ENCODE measurements at places on chromosomes 1 and 21. TPM values are rescaled to one million over a fixed set of nuclear protein-coding genes. Genes with fewer than 3 reads are reported as not detected.

FAM151A gene
- 1.5 TPM for total RNA-seq

ZMYND12 gene
- 1.4 TPM for total RNA-seq

RPTN gene
- not detected for total RNA-seq

YBEY gene
- 18.6 TPM for total RNA-seq

SH3BGR gene
- total RNA-seq = 159 TPM

FAM72B gene
- total RNA-seq = 0.43 TPM

DNA sequence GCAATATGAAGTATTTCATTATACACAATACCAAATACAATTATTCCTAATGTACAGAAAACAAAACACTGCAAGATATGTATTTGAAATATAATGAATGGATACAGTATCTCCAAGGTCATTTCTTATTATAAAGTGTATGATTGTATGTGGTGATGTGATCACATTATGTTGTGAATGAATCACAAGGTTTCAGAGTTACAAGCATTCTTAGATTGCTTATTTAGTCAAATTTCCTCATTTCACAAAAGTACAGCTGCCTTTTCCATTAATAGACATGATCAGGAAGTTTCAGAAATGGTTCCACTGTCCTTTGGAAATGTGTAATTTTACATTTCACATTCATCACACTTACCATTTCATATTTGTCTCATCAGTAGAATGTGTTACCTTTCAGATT lies 28.3 kb upstream of the NEK7 start:
- no peak for DNase-seq

DNA sequence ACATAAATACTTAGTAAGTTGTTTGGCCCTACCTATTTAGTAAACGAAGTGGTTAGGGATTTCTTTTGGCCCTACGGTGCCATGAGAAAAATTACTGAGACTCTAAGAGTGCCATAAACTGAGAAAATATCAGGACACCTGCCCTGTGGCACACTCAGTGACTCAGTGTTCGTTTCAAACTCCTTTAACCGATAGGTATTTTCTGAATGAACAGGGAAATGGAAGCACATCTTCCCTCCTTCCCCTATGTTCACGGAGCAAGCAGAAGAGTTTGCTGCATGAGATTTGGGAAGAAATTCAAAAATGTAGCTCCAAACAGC lies 134.2 kb downstream of the KAZN start:
- DNase-seq = no peak

- DNase-seq = no peak
These were observed 58.9 kb upstream of the POU2F1 start for GRCh38 chr1:167161762-167162161.

- DNase-seq = no peak
These were observed 361.6 kb upstream of the PLD5 start for GRCh38 chr1:242886137-242886536.

GRCh38 chr1:232767305-232768074 lies 37.7 kb upstream of the MAP10 start:
- no peak for DNase-seq

DNA sequence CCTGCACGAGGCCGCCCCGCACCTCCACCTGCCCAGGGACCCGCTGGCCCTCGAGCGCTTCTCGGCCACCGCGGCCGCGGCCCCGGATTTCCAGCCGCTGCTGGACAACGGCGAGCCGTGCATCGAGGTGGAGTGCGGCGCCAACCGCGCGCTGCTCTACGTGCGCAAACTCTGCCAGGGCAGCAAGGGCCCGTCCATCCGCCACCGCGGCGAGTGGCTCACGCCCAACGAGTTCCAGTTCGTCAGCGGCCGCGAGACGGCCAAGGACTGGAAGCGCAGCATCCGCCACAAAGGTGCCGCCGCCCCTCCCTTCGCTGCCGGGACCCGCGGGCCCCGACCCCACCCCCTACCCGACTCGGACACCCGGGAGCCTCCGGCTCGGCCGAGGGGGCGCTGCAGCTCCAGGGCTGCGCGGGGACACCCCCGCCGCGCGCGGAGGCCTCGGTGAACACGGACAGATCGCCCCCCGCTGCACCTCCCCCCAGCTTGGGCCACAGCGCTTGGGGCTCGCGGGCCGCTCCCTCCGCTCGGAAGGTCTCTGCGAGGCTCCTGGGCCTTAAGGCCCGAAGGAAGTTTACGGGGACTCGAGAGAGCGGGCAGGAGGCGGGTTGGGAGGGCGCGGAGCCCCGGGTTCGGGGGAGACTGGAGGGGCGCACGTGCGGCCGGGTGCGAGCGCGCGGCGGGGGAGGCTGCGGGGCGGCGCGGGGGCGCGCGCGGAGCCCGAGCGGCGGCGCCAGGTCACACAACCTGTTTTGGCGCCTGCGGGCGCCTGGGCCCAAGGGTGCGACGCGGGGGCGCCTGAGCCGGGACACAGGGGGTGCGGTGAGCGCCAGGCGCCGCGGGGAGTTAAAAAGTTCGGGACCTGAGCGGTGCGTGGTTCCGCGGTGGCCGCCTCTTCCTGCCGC lies 1.2 kb downstream of the SAMD11 start:
- no peak for DNase-seq

DNA sequence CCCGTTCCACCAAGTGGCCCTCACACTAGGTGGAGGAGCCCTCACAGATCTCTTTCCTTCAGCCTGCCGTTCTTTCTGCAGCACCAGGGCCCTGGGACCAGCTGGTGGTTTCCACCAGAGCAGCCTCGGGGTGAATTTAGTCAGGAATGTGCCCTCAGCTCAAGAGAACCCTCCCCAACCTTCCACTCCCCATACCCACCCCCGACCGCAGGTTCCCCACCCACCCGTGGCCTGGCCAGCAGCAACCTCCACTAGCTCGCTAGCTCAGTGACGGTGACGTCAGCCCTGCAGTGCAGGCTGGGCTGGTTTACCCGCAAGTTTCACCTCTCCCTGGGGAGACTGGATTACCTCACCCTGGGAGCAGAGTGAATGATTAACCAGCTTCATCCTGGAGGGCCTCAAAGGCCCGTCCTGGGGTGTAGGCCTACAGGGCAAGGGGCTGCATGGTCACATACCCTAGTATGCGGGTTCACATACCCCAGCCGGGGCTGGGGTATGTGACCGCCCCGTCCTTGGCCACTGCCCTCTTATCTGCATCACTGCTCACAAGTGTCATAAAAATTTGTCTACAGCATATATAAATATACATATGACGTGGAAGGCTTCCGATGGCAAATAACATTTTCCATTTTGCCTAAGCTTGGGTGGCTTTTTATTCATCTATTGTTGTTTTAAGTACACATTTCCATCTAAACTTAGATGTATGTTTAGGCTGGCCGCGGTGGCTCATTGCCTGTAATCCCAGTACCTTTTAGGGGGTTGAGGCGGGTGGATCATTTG lies 24.5 kb downstream of the ELF3 start:
- DNase-seq = peak; percentile 88

DNA sequence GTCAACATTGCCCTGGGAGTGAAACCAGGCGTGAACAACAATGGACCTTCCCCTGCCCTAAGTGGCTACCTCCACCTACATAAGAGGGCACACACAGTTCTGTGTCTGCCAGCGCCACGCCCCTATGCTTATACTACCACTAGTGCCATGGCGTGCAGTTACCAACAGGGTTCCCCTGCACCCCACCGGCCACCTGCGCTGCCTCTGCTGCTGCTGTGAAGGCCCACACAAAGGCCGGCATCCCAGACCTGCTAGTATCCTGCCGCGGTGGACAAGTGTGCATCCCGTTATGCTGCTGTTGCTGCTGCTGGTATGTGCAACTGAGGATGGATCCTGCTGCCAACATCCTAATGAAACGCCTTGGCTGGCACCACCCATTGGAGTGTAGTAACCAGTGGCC lies 75.7 kb downstream of the INTS7 start:
- peak; percentile 37 for DNase-seq

DNA sequence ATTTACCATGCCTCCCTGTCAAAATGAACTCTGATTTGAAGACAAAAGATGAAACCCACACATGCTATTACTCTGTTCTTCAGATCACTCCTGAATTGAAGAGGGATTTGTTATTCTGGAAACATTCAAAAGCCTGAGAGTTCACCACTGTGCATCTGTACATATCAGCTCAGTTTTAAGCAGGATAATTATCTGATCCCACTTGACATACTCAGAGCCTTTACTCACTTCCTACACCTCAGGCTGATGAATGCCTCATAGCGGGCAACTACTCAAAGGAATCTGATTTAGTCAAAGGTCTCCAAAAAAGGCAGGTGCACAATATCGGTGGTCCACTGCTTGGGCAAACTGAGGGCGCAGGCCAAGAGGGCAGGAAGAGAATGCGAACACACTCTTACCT lies 47.5 kb upstream of the LPAR3 start:
- DNase-seq = no peak

DNA sequence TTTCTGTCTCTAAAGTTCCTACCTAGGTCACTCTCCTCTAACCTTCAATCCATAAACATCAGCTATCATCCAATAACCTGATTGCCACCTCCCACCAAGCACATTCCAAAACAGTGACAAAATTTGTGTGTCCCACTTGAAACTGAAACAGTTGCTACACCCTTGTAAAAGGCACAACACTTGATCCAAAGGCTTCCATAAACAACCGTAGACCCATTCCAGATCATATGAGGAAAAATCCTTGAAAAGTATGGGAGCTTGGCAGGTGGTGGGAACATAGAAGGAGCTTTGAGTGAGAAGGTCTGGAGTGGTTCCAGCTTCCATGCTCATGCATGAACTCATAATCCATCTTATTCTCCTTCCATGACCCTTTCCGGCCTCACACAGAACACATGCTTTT lies 82.0 kb upstream of the ATP1A1 start:
- no peak for DNase-seq

- no peak for DNase-seq
These were observed 451.0 kb downstream of the TTLL7 start for GRCh38 chr1:83547901-83548300.

All from Right ventricle myocardium inferior (tissue), 1 donor.